MCF 10A (cell line): ENCODE measurements at places on chromosomes 13 and 19. TPM values are rescaled to one million over a fixed set of nuclear protein-coding genes. Genes with fewer than 3 reads are reported as not detected.

DNA sequence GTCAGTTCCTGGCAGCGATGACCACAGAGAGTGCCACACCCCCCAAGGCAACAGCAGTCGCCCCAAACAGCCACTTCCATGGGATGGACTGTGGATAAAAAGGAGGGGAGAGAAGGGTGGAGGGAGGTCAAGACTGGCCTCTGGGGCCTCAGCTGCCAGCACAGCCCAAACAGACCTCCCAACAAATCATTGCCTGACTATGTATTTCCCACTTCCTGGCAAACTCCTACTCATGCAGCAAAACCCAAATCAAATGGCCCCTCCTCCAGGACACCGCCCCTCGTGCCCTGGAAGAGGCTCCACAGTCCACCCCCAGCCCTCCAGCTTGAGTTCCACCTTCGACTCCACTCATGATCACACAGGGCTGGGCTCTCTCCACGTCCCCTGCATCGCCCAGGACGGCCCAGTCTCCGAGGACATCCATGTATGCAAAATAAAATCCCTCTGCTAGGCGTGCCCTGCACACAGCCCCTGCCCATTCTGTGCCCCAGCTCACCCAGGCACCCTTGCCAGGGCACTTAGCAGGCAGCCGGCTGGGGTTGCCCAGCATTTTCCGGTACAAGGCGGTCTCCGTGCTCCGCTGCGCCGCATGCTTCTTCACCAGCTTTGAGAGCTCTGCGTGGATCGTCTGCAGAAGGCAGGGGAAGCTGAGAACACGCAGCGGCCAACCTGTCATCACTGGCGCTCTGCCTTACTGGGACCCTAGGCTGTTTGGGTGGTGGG, 10.5 kb upstream of the ELL start:
- no peak for DNase-seq

The FUT1 gene
- total RNA-seq: 10.5 and 14.7 TPM in 2 replicates

DNA sequence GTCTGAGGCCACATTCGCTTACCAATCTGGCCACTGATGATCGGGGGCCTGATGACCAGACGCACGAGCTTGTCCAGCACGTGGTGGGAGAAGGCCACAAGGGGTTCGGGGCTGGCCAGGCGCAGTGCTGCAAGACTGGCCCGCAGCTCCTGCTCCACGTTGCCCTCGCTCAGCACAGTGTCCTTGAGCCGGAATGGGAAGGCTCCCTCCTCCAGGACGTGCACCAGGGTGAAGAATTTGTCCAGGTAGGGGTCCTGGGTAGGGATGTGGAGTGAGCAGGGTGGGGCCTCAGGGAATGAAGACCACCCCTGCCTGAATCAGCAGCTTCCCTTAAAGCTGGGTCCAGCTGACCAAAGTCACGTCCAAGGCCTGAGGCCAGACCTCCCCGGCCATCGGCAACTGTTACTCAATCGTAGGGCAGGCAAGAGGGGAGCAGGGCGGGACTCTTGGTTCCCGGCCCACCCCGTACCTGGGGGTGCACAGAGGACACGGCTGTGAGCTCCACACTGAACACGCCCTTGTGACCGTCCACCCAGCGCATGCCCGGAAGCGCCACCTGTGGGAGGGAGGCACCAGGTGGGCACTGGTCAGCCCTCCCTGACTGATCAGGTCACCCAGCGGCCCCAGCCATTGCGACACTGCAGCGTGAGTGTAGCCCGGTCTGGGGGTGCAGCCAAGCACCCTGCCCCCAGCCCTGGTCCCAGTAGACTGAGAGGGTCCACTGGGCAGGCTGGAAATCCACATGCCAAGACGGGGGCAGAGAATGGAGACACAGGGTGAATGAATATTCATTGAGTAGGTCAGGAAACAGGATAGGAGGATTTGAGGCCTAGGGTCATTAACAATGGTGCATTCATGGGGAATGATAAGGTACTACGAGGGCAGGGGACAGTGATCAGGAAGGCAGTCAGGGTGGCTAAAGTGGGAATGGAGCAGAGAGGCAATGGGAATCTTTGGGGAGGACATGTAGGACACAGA, 2.8 kb upstream of the ANGPTL8 start:
- DNase-seq: no peak

GRCh38 chr13:79090552-79091124, 315.4 kb downstream of the RBM26 start:
- peak; percentile 49 for DNase-seq

- no peak for DNase-seq
Observed at GRCh38 chr13:90256746-90257145, 1090.7 kb upstream of the MIR17HG start.

DNA sequence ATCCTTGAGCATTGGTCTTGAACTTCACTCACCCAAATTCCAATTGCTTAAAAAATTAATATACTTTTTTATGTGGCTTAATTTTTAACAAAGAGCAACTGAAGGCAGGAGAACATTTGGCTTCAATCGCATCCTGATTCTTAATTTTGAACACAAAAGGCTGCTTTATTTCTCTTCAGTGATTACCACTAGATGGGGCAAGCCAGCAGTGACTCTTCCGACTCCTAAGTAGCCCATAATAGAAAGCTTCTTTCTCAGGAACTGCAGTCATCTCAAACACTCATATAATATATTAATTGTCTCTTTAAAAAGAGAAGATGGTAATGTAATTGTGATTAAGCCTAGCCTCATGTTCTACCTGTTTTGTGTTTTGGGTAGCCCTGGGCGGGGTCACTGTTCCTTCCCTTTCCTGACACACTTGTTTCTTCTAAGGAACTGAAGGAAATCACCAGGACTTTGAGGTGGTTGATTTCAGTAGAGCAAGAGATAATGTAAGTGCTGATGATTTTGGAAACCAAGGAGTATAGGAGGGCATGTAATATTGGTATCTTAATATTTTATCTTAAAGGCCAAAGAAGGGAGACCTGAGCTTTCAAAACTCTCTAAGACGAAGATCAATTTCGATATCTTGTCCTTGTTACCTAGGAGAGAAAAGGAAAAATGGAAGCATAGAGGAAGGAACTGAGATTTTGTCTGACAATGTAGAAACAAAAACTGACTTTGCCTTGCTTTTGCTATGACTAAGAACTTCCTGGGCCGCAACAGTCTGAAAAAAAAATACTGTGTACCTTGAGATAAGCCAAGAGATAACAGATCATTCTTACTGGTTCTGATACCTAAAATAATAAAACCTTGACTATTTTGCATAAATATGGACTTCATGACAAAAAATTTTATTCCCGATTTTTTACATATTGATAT, 73.1 kb downstream of the TNFSF13B start:
- DNase-seq: peak; percentile 52

- DNase-seq: no peak
Observed at GRCh38 chr13:112751617-112752016, 61.8 kb downstream of the ATP11A start.

DNA sequence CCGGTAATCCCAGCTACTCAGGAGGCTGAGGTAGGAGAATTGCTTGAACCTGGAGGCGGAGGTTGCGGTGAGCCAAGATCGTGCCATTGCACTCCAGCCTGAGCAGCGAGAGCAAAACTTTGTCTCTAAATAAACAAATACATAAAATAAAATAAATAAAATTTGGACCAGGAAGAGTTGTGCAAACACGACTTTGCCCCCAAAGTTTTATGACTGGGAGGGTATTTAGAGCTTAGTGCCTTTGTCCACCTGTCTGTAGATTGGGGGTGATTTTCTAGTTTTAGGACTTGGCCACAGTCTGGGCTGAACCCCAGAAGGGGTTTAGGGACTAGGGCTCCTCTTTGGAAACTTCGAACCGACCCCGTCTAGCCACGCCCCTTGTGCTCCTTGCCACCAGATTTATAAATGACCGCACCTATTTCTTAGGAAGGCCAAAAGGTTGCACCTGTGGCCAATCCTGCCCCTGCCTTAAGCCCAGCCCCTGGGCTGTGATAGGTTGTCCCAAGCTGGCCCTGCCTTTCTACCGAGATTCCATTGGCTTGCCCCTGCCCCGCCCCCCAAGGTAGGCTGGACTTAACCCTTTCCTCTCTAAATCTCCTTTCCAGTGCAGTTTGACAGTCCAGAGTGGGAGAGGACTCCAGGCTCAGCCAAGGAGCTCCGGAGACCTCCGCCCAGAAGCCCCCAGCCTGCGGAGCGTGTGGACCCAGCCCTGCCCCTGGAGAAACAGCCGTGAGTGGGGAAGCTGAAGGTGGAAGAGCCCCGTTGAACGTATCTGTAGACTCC, 5.3 kb downstream of the SHD start:
- peak; percentile 51 for DNase-seq

DNA sequence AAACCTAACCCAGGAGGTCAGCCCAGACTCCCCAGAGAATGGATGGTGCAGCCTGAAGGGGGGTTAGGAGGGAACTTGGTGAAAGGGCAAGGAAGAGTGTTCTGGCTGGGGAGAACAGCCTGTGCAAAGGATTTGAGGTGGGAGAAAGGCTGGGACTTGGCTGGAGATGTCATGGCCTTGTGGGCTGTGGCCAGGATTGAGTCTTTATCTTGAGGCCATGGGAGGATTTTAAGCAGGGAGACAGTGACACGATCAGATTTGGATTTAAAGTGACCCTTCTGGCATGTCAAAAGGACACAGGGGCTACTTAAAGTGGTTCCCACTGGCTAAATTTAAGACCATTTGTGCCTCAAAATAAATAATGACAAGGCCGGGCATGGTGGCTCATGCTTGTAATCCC, 29.7 kb downstream of the MAP4K1 start:
- no peak for DNase-seq

- DNase-seq: peak; percentile 77
Observed at GRCh38 chr19:46925548-46925950, 64.8 kb downstream of the ARHGAP35 start.

DNA sequence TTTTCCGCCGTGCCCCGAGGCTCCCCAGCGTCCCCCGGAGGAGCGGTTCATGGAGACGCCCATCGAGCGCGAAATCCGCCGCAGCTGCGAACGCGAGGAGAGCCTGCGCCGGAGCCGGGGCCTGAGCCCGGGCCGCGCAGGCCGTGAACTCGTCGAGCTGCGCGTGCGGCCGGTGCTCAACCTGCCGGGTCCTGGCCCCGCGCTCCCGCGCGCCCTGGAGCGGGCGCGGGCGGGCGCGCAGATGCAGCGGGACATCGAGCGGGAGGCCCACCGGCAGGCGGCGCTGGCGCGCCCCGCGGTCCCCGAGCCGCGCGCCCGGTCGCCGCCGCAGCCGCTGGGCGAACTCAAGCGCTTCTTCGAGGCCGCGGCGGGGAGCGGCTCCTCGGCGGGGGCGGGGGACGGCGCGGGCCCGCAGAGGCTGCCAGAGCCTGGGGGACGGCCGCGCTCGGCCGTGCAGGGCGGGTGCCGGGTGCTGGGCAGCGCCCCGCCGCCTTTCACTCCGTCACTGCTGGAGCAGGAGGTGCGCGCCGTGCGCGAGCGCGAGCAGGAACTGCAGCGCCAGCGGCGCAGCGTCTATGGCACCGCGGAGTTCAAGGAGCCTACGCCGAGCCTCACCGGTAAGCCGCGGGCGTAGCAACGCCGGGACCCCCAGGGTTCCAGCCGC, 807 bp downstream of the MISP3 start:
- peak; percentile 71 for DNase-seq

DNA sequence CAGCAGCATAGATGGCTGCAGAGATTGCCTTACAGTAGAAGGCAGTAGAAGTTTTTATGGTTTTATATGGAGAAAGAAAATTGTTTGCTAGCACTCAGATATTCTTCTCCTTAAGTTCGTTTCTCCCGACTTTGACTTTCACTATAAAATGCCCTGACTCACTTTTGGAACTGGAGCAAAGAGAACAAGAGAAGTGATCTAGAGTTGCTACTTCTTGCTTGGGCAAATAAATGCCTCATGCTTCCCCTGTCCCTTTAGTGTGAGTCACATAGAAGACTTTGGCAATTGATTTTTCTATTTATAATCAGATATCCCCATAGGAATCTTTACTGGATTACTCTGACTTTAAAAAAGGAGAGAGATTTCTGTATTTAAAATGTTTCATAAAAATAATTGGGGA, 46.9 kb downstream of the ITGBL1 start:
- no peak for DNase-seq

DNA sequence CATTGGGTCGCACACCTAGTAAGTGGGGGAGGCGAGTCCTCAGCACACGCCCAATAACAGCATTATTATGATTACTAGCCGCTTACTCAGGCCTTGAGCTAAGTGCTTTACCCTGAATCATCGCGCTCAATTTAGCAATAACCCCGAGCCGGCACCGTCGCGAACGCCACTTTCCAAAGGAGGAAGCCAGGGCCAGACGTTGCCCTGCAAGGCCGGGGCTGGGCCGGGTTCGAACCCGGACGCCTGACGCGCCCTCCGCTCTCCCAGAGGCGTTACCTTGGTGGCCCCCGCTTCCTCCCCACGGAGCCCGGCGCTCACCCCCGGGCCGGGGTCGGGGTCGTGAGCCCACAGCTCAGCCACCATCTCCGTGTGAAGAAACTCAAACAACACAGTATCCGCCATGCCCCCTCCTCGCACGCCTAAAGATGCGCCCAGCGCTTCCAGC, at the start of gene TRAPPC6A:
TRAPPC6A (minus strand) TSS at position 421 of the 445 bp plus-strand sequence; CDS start at position 402, 19 bp downstream.
- peak; percentile 54 for DNase-seq

DNA sequence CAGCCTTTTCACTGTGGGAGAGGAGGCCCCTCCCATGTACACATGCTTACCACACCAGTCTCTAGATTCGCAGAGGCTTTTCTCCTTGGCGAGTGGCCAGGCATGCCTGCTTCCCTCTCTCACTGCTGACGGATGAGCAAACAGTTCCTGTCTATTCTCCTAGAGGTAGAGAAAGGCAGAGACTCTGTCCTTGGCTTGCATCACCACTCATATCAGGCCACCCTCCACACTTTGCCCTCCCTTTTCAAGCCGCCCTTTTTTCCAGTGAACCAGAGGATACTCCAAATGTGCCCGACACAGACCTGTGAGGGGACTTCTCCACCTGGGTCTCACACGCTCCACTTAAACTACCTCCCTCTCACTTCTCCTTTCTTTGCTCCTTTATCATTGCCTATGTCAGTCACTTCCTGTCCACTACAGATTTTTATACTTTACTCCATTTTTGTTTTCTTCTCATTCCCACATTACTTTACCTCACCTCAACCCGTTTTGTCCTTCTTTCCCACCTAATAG, 284.6 kb downstream of the DNAJC15 start:
- peak; percentile 93 for DNase-seq

GRCh38 chr19:27705896-27706295, 1507.1 kb downstream of the UQCRFS1 start:
- DNase-seq: no peak
